NCI-H2107 (cell line): ENCODE measurements at places on chromosomes 11 and 22.

GRCh38 chr11:75275581-75275980 is 35.0 kb downstream of the TPBGL start:
- DNase-seq, result no peak

DNA sequence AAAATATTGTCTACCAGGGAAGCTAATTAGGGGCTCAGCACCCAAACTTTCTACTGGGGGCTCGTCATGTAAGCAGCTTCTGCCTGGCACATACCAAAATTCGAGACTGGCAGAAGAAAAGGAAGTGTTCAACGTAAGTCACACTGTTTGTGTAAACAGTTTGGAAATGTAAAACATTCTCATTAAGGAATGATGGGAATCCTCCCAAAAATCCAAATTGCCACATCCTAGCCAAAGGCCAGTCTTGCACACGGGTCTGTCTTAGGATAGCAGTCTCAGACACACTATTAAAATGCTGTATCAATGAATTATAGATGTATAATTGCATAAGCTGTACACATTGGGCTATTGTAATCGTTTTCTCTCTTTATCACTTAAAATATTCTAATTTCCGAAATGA is 28.9 kb downstream of the CUL5 start:
- DNase-seq, result no peak

DNA sequence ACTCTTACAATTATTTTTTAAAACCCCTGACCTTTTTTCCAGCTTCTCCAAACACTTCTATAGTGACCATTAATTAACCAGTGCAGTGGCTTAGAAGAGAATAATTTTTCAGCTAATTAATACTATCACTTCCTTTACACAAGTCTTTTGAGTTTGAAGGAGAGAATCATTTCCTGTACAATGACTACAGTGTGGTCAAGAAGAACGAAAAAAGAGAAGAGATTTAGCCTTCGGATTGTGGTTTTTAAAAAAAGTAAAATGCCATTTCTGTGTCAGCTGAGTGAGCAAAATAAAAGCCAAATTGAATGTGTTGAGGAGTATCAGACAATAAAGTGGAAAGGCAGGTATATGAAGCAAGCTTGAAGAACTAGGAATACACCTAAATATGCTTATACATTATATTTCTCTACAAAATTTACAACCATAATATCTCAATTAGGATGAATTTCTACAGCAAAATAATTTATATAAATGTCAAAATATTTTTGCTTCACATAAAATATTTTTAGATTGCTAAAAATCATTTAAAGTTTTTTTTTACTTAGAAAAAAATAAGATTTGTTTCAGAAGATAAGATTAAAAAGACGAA is 1155.2 kb upstream of the CNTN5 start:
- DNase-seq, result no peak

- no peak for DNase-seq
Measured at GRCh38 chr11:79265756-79266322, 175.0 kb downstream of the TENM4 start.

DNA sequence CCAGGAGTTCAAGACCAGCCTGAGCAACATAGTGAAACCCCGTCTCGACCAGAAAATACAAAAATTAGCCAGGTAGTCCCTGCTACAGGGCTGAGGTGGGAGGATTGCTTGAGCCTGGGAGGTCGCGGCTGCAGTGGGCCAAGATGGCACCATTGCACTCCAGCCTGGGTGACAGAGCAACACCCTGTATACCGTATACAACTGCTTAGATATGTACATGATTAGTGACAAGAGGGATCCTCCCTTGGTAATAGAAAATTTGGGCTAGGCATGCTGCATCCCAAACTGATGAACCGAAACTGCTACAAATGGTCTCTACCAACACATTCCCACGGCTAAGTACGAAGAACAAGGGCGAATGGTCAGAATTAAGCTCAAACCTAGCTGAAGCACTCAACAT is 12.2 kb upstream of the SLC37A4 start:
- DNase-seq, result no peak

DNA sequence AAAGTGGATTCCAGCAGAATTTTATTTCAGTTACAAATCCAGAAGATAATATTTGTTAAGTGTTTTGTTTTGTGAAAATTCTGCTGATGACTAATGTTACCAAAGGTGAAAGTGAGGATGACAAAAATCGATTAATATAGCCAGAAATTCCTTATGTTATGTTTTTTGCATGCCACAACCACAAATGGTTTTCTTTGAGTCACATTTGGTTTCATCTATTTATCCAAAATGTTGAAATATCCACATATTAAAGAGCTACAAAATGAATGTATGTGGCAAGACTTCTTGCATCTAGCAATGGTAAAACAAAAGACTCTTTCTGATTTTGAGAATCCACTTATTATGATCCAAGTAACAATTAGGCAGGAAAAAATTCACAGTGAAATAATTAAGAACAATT is 150.1 kb upstream of the LRRC4C start:
- DNase-seq, result no peak

DNA sequence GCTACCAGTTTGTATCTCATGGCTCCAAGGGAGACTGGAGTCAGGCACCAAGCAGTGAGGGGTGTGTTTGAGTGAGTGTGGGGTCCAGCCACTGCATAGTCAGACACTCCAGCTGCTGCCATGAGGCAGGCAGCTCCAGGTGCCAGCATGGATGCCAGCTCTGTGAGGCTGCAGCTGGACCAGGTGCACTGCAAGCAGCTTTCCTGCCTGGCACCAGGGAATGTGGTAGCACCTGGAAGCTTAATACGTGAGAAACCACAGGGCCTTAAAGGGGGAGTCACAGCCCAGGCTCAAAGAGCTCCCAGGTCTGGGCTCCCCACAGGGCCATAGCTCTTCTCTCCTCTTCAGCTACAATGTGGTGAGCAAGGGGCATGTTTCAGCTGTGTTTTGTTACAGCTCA is 817.8 kb upstream of the LUZP2 start:
- peak; percentile 10 for DNase-seq

- no peak for DNase-seq
Measured at GRCh38 chr11:83836065-83836464, 549.9 kb upstream of the CCDC90B start.
